Stimulated activated CD4-positive, alpha-beta T cell treated with anti-CD3 and anti-CD28 coated beads, Interleukin-4, amount 100 ng/mL, for 1 hour (primary cell): ENCODE measurements at places on chromosomes 2 and 18.

GRCh38 chr18:41227993-41228392, 727.0 kb upstream of the PIK3C3 start:
- DNase-seq, result no peak

- DNase-seq, result no peak
Measured at GRCh38 chr18:62523255-62523588, 397 bp downstream of the ZCCHC2 start.

GRCh38 chr2:105675841-105676240, 68.9 kb upstream of the NCK2 start:
- DNase-seq, result no peak

GRCh38 chr2:224776795-224777558, 60.8 kb upstream of the CCDC195 start:
- no peak for DNase-seq

- DNase-seq, result no peak
Measured at GRCh38 chr2:117523711-117524238, 290.7 kb upstream of the DDX18 start.

DNA sequence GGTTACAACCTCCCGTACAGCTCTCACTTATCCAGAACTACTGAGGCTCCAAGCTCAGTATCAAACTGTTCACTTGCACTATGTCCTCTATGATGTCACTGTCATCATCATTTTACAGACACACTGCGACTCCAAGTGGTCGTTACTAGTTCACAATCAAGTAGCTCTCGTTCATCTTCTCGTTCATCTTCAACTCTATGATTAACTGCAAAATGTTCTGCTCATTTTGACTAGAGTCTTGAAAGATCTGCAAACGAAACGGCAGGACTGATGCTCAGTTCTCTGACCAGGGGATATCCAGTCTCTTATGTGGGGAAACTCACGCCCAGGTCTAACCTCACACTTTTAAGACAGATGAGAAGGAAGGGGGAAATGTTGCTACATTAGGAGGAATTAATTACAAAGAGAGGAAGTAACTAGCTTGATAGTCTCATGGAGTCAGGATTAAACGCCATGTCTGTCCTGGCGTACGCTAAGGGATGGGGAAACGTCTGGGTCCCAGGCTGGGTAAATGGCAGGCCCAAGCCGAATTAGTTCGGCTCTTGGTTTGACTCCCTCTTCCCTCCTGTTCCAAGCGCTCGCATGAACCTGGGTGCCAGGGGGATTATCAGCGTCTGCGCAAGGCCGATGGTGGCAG, 794 bp upstream of the CHCHD5 start:
- no peak for DNase-seq

- peak; percentile 54 for DNase-seq
Measured at GRCh38 chr2:240586919-240587800, 626 bp downstream of the CAPN10 start.

DNA sequence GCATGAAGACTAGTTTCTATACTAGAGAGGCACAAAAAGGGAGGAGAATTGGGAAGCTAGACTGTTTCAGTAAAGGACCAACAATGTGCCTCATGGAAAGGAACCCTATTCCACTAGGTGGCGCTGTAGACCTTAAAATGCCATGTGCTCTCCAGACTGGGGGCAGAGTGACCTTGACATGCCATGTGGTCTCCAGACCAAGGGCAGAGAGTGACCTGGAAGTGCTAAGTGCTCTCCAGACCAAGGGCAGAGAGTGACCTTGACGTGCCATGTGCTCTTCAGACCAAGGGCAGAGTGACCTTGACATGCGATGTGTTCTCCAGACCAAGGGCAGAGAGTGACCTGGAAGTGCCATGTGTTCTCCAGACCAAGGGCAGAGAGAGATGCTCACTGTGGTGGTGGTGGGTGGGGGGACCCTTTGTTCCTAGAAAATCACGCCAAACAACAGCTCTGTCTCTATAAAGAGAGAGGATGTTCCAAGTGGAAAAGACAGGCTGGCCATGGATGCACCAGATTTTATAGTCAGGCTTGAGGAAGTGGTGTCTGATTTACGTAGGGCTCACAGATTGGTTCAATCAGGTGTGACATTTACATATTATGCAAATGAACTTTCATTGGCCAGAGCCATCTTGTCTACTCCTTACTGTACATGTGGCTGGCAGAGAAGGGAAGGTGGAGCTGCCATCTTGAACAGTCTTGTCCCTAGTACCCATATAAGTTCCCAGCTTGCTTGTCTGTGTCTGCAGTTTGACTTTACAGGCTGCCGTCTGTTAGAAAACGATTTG, 344.0 kb upstream of the DDX18 start:
- no peak for DNase-seq

DNA sequence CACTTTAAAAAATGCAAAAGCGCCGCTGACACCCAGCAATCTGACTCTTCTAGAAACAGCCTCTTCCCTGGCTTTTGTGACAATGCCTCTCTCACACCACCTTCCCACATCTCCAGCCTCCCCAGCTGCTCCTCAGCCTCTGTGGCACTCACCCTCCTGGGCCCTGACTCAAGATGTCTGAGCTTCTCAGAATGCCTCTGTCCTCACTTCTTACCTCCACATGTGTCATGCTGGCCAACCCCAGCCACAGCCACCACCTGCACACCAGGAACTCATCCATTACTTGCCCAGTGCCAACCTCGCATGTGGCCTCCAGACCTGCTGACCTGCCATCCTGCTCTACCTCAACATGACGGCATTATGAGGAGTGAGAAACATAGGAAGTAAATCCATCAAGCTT, 249.8 kb upstream of the RAB6C start:
- DNase-seq, result no peak

GRCh38 chr2:62505109-62505749, 766 bp downstream of the TMEM17 start:
- DNase-seq, result no peak

- DNase-seq, result no peak
Measured at GRCh38 chr2:213013979-213014378, 137.4 kb downstream of the IKZF2 start.

GRCh38 chr18:23918395-23919032, 96.0 kb upstream of the TTC39C start:
- peak; percentile 81 for DNase-seq

GRCh38 chr2:134739879-134740301, 21.1 kb upstream of the TMEM163 start:
- DNase-seq, result no peak

GRCh38 chr18:22427822-22428549, 10.3 kb upstream of the CTAGE1 start:
- DNase-seq, result no peak

DNA sequence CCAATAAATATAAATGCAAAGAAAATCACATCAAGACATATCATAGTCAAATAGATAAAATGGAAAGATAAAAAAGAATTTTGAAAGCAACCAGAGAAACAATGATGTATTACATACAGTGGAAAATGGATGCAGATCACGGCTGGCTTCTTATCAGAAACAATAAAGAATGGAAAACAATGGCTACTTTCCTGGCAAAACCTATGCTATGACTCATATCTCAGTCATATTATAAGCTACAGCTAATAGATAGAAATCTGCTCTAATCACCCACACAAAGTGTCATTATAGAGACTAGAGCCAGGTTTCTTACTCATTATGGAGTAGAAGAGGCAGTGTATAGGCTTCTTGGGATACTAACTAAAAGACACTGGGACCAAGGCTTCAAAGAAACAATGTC, 93.5 kb upstream of the TACR1 start:
- no peak for DNase-seq

DNA sequence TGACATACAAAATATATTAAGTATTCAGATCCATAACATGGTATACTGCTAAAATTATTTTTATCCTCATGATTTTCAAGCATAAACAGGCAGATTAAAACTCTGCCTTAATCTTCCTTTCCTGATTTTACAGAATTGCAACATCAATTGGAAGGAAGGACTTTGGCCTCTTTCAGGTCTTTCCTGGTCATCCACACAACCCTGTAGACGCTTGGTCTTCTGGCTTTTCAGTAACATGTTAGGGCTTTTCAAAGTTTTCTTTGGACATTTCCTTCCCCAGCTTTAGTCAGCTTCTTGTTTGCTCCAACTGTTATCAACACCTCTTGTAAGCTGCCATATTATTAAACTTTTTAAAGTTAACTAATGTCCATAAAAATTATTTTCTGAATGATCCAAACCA, 1364.9 kb upstream of the NRXN1 start:
- no peak for DNase-seq

DNA sequence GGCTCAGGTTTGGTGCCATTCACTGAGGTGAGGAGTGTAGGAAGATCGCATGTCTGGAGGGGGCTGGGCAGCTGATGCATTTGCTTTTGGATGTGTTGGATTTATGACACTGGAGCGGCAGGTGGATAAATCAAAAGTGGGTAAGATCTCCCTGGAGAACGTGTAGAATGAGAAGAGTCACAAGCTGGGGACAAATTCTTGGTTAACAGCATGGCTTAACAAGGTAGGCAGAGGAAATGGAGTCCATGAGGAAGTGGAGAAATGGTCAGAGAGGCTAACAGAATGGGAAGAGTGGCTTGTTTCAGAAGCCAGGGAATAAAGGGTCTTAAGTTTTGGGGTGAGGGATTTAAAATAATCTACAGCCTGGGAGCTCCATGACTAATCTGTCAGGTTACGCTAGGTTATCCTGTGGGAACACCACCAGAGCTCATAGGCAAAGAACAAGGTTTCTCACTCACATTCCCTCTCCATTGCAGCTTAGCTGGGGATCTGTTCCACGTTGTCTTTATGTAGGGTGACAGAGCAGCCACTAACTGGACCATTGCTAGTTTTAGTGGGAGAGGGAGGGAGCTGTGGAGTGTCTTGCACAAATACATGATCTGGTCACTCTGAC, 12.8 kb downstream of the TSN start:
- DNase-seq, result no peak

GRCh38 chr2:164979113-164979512, 23.8 kb upstream of the SLC38A11 start:
- DNase-seq, result no peak

- no peak for DNase-seq
Measured at GRCh38 chr2:9560628-9561027, 5.0 kb upstream of the ADAM17 start.

DNA sequence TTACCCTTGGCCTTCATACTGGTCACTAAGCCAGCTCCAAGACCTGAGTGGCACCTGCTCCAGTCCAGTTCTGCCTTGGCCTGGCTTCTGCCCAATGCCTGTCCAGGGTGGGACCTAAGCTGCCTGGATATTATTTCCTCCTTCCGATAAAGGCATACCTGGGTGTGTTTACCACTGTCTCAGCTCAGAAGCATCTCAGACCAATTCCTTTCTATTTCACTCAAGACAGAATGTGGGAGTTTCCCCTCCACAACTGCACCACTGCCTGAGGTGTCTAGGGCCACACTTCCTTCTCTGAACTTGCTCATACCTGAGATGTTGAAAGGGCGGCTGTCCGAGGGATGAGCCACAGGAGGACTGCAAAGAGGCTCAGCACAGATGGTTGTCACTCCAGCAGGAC, 18.4 kb upstream of the CAB39 start:
- DNase-seq, result no peak

DNA sequence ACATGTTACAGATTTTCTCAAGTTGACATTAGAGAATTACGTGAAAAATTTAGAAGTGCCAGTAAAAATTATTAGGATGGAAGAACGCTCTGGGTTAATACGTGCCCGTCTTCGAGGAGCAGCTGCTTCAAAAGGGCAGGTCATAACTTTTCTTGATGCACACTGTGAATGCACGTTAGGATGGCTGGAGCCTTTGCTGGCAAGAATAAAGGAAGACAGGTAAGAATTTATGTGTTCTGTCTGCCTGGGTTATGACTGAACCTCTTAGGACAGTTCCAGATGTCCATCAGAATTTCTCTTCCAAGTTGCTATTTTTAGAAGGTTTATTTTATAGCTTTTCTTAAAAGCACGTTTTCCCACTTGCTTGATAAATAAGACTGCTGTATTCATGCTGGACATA, 371.0 kb downstream of the GALNT13 start:
- no peak for DNase-seq
